Stimulated activated CD8-positive, alpha-beta memory T cell treated with anti-CD3 and anti-CD28 coated beads, Interleukin-4, amount 100 ng/mL, for 1 hour (primary cell): ENCODE measurements at places on chromosomes 11 and 22.

GRCh38 chr11:12111549-12112520 is 1.4 kb downstream of the MICAL2 start:
- no peak for DNase-seq

GRCh38 chr11:34964610-34965331 is 48.4 kb downstream of the PDHX start:
- no peak for DNase-seq

DNA sequence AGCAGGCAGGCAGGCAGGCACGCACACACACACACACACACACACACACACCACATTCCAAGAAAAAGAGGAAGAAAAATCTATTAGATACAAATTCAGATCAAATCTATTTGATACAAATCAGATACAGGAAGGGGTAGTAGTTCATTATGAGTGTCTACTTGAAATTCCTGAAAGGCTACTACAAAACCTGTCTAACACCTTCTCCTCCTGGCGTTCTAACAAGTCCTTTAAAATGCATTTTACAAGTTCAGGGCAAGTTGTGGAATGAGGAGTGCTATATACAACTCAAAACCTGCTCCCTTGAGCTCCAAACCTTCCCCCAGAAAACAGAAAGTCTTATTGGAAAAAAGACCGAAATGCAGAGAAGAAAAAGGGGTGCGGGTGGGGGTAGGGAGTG is 476 bp downstream of the ARHGAP32 start:
- no peak for DNase-seq

DNA sequence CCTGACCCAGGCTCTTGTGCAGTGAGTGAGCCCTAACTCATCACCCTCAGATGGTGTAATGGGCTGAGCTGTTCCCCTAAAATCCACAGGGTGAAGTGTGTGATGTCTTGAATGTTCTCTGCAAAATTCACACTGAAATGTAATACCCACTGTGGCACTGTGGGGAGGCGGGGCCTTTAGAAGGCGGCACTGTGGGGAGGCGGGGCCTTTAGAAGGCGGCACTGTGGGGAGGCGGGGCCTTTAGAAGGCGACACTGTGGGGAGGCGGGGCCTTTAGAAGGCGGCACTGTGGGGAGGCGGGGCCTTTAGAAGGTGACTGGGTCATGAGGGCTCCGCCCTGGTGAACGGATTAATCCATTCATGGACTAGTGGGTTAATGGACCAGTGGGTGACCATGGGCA is 33.0 kb downstream of the CHID1 start:
- no peak for DNase-seq

DNA sequence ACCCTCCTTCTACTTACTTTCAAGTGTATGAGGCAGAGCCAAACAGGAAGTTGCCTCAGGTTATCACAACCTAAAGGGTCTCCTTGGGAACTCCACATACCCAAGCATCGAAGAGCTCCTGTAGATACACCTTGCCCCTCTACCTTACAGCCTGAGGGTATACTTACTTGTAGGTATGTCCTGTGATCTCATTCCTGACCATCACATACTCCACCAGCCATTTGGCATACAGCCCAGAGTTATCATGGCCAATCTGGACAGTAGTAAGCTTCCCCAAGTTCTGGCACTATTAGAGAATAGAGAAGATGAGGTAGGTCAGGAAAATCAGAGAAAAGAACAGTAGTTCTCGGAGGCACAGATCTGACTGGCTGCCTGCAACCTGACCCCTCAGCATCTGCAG is 53.4 kb upstream of the SCUBE2 start:
- DNase-seq, result no peak
